IMR-90 (cell line): ENCODE measurements at places on chromosomes 16 and 17. TPM values are rescaled to one million over a fixed set of nuclear protein-coding genes. Genes with fewer than 3 reads are reported as not detected.

- no peaks in the 10 kb centered on the region for H3K4me1 ChIP-seq
- H3K4me3 ChIP-seq: no peak overlapping the region
- no peaks in the 10 kb centered on the region for H3K36me3 ChIP-seq
Observed at GRCh38 chr16:86107215-86107825, 208.4 kb downstream of the IRF8 start.

GRCh38 chr16:66473051-66473571 lies 46.0 kb downstream of the BEAN1 start:
- no peaks in the 10 kb centered on the region for H3K36me3 ChIP-seq
- no peak overlapping the region for H3K4me3 ChIP-seq
- no peak for DNase-seq
- H3K4me1 ChIP-seq: no peaks in the 10 kb centered on the region
- no peak overlapping the region for H3K27ac ChIP-seq

GRCh38 chr16:4220358-4220757 lies 21.5 kb downstream of the SRL start:
- H3K4me3 ChIP-seq: no peak overlapping the region
- no peak for DNase-seq
- H3K27me3 ChIP-seq: no peaks in the 10 kb centered on the region; the same call in 1 of the 2 replicates
- H3K4me1 ChIP-seq: peaks cover 5% of the 10 kb centered on the region; the same call in 1 of the 2 replicates
- H3K36me3 ChIP-seq: no peaks in the 10 kb centered on the region
- no peak overlapping the region for H3K27ac ChIP-seq

WRAP53 gene
- 9.4 and 9.5 TPM in 2 replicates for polyA plus RNA-seq

- peak overlapping the region; percentile 88 for H3K4me3 ChIP-seq
- peaks cover 18% of the 10 kb centered on the region for H3K36me3 ChIP-seq
- DNase-seq: peak; percentile 45
Observed at GRCh38 chr17:751269-752001, 629 bp downstream of the GEMIN4 start.

GRCh38 chr16:67845291-67846062 lies 1.3 kb upstream of the NUTF2 start:
- DNase-seq: no peak
- H3K4me3 ChIP-seq: peak overlapping the region; percentile 53; the same call in 1 of the 2 replicates
- peaks cover 13% of the 10 kb centered on the region for H3K4me1 ChIP-seq
- no peaks in the 10 kb centered on the region for H3K27me3 ChIP-seq
- 0 out of 2 replicates have a peak, but pooled peaks cover 2% of the 10 kb centered on the region for H3K36me3 ChIP-seq

DNA sequence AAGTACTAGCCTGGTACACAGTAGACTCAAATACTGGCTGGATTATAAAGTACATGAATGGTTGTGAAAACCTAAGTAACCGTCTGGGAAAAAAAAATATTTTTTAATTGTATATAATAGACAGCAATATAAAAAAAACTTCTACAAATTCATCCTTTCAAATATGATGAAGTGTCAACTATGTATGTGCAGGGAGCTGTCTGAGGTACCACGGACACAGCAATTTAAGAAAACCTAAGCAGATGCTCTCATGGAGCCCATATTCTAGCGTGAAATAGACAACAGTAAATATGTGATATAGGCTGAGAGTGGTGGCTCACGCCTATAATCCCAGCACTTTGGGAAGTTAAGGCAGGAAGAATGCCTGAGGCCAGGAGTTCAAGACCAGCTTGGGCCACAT lies 104.6 kb downstream of the TTC19 start:
- no peak overlapping the region for H3K4me3 ChIP-seq
- DNase-seq: no peak
- H3K4me1 ChIP-seq: 0 out of 2 replicates have a peak, but pooled peaks cover 2% of the 10 kb centered on the region

SGCA gene
- polyA plus RNA-seq: 0.19 and 0.55 TPM in 2 replicates

DNA sequence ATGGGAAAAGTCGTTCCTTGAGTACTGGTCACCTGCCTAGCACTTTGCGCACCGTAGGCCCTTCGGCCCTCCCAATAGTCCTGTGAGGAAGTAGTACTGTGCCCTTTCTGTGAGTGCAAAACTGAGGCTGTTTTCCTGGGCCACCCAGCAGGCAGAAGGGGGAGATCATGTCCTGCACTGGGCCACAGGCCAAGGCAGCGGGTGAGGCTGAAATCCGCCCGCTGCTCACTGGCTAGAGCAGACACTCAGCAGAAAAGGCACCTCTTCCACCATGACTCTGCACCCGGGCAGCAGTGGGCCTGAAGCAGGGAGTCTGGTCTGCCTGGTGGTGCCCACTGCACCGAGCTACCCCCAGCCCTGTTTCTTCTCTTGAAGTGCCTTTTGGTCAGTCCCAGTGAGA lies 20.2 kb downstream of the METTL22 start:
- H3K27me3 ChIP-seq: no peaks in the 10 kb centered on the region
- H3K27ac ChIP-seq: no peak overlapping the region

DNA sequence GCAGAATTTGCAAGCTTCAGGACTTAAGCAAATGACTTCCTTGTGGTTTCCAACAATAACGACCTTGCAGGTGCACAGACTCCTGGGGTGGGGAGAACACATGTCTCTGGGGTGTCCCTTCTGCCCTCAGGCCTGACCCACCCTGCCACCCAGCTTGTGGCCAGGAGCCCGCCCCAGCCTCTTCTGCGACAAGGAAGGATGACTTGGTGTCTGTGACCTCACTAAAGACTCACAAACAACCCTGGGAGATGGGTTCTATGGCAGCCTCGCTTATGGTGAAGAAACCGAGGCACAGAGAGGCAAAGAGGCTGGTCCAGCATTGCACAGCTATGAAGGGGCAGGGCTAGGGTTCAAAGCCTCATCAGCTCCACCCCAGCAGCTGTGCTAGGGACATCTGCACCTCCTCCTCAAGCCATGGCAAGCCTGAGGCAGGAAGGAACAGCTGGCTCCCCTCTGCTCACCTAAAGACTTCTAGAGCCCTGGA lies 2.6 kb downstream of the ATP2A3 start:
- H3K36me3 ChIP-seq: no peaks in the 10 kb centered on the region
- no peak overlapping the region for H3K27ac ChIP-seq
- H3K27me3 ChIP-seq: peaks cover 39% of the 10 kb centered on the region
- H3K4me1 ChIP-seq: peaks cover 19% of the 10 kb centered on the region

DNA sequence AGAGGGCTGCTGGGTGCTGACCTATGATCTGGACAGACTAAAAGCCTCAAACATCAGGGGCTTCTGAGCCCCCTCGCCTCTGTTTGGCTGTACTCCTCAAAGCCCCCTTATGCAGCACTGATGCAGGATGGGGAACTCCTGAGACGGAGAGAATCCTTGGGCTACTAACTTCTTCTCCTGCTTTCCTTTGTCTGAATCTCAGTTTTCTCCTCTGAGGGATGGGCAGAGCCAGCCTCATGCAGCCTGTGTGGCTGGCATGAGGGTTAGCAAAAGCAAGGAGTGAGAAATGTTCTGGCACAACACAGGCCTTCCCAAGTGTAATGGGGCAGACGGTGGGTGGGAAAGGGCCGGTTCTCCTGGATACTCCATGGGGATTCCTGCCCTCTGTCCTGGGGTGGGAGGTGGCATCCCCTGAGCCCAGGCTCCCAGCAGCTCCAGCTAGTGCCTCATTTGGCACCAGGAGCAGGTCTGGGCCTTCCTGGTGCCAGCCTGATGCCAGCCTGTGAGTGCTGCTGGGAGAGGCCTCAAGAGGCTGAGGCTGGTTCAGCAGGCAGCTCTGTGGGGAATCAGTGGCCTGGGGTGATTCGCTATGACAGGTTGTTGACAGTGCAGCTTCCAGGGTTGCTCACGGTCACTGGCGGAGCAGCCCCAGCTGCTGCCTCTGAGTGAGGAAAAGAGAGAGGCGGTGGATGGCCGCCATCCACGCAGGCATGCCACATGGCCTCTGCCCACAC lies 4.0 kb upstream of the BRD7 start:
- DNase-seq: peak; percentile 61
- H3K36me3 ChIP-seq: no peaks in the 10 kb centered on the region
- peaks cover 2% of the 10 kb centered on the region; the same call in 1 of the 2 replicates for H3K4me1 ChIP-seq
- no peak overlapping the region for H3K27ac ChIP-seq
- no peak overlapping the region for H3K4me3 ChIP-seq

DNA sequence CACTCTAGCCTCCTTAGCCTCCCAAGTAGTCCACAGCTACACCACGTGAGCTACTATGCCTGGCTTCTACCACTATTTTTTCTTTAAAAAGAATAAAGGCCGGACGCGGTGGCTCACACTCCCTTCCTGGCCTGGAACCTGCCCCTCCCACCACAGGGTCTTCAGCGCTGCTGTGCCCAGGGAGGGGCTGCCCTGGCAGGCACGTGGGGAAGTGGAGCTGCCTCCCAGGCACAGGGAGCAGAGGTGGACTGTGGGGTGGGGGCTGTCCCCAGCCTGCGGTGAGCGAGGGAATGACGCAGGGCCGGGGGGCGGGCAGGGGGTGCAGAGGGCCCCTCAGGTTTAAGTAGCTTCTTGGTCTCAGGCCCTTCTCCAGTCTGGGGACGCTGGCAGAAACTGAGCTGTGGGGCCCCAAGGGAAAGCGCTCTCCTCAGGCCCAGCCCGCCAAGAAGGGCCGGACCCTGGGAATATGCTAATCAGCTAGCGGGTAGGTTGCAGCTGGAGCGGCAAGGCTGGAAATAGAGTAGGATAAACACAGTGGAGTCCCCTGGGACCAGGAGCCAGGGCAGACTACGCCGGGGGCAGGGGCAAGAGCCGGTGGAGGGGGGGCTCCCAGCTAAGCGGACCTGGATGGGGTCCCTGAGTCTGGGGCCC lies 46.8 kb downstream of the TIMM22 start:
- no peak overlapping the region for H3K27ac ChIP-seq
- peaks cover 29% of the 10 kb centered on the region for H3K36me3 ChIP-seq
- DNase-seq: no peak

GRCh38 chr17:48681609-48682008 lies 40.7 kb downstream of the PRAC1 start:
- no peak overlapping the region for H3K4me3 ChIP-seq
- H3K36me3 ChIP-seq: no peaks in the 10 kb centered on the region
- H3K27me3 ChIP-seq: peaks cover 63% of the 10 kb centered on the region

GNGT2 gene
- 0.65 and 0.79 TPM in 2 replicates for polyA plus RNA-seq
